ENCODE measurements at places on chromosomes 2 and 18.
A peak's percentile ranks its signal among the peaks of the same experiment; 100 is the strongest.

DNA sequence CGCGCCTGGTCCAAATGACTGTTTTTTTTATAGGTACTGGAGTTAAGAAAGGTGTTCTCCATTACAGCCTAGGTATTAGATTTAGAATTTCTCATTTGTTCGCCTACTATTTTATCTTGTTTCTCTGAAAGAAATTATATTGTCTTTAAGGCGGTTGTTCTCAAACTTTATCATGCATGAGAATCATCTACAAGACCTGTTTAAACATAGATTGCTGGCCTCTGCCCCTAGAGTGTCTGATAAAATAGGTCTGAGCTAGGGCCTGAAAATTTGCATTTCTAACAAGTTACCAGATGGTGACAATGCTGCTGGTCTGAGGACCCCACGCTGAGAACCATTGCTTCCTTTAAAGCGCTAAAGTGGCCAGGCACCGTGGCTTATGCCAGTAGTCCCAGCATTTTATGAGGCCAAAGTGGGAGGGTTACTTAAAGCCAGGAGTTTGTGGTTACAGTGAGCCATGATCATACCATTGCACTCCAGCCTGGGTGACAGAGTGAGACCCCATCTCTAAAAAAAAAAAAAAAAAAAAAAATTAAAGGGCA is 34.0 kb upstream of the RNF138 start:
- no peak for DNase-seq

GRCh38 chr18:12556946-12557806 is 100.7 kb downstream of the SPIRE1 start:
- no peak for DNase-seq

DNA sequence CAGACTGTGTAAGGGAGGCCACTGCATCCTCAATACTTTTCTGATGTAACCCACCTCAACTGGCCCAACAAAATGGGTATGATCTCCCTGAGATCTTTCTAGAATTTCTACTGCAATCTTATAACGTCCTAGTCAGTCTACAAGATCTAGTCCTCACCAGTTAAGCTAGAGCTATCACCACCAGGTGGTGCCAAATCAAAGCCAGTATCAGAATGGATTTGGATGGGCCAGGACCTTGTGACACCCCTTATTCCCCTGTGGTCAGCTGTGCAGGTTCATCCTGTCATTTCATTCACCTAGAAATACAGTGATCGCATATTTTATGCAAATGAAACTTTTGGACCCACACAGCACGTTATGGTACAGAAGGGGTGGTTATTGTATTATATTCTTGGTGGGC is 90.3 kb downstream of the OLA1 start:
- DNase-seq = peak; percentile 38

GRCh38 chr2:8633735-8634313 is 48.0 kb upstream of the ID2 start:
- peak; percentile 85 for DNase-seq

Measured in urothelium cell line (cell line).